ENCODE measurements at places on chromosomes 7 and 10. TPM values are rescaled to one million over a fixed set of nuclear protein-coding genes. Genes with fewer than 3 reads are reported as not detected.

Gene NME8
- not detected for total RNA-seq

Gene CASTOR2
- total RNA-seq = 4.3 TPM

Gene PTPN20
- 3.9 TPM for total RNA-seq

Gene GRB10
- total RNA-seq = 62.1 TPM

Gene CDK14
- 0.08 TPM for total RNA-seq

Gene VENTX
- not detected for total RNA-seq

Gene OPN4
- total RNA-seq = not detected

Gene ZNF518A
- total RNA-seq = 7.1 TPM

Gene LRIT1
- not detected for total RNA-seq

Gene LBX1
- not detected for total RNA-seq

Gene CARD11
- 2.5 TPM for total RNA-seq

Gene AKAP9
- total RNA-seq = 20.0 TPM

Gene CDH23
- 1.9 TPM for total RNA-seq

Gene PNLIP
- total RNA-seq = not detected

Gene BAMBI
- total RNA-seq = 11.3 TPM

Gene COG5
- 10.3 TPM for total RNA-seq

Gene ITGB1
- total RNA-seq = 962 TPM

All from A549 treated with Hydrocortisone at 1 μM for 4 hours (cell line).